ENCODE measurements at places on chromosomes 7 and 10.
A peak's percentile ranks its signal among the peaks of the same experiment; 100 is the strongest.

DNA sequence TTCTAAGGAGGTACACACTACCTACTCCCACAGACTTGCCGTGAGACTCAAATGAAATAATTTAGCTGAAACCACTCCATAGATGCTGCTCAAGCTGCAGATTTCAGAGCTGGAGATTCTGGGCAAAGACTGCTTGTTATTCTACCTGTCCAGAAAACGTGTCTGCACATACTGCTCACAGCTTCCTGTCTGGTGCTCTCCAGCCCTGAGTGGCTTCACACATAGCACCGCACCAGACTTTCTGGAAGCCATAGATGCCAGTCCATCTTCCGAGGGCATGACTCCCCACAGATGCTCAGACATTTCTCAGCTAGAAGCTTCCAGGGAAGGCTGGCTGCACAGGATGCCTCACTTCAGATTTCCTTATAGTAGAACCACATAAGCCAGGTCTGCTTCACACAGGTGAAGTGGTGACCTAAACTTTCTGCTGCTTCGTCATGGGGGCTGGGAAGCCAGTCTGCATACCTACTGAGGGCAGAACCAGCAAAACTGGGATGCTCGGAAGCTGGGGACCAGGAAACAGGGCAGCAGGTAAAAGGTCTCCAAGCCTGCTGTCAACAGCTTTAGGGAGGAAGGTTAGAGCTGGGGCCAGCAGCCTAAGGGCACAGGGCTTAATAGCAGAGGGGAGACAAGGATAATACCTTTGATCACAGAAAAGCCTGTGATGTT is 18.2 kb downstream of the CCDC6 start:
- DNase-seq = no peak

GRCh38 chr10:8404721-8405120 is 350.2 kb downstream of the GATA3 start:
- no peak for DNase-seq

DNA sequence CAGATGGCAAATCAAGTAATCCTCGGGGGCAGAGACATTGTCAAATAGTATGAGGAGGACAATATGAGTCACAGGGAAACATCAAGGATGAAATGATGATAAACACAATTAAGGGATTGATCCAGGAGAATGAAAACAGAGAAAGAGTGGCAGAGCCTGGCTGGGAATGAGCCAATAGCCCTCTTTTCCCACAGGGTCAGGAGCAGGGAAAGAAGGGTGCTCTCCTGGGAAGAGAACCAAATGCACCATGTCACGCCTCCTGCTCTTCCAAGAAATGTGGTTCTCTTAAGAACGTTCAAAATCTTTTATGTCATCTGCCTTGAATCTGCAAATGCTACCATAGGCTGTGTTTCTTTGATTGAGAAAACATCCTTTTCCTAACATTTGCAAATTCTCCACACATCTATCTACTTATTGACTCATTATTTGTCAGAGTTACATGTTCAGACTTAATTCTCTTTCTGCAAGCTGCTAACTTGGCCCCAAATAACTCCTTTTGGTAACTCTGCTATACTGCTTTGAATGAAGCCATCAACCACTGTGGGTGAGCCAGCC is 50.6 kb downstream of the HIPK2 start:
- peak; percentile 49 for DNase-seq

DNA sequence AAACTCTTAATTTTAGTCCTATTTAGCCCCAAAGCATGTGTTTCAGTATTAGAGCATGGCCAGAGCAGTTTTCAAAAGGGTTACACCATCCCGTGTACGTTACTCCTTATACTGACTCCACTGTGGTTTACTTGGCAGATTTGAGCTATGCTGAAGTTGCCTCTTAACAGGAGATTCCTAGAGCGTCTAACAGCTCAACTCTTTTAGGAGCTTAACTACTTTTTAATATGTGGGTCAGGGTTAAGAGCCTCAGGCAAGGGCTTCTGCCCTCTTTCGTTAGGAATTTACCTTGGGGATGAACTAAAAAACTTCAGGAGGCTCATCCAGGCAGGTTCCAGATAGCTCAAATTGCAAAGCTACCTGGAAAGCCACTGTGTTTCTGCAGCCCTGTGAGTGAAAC is 674.8 kb upstream of the C7orf33 start:
- no peak for DNase-seq

DNA sequence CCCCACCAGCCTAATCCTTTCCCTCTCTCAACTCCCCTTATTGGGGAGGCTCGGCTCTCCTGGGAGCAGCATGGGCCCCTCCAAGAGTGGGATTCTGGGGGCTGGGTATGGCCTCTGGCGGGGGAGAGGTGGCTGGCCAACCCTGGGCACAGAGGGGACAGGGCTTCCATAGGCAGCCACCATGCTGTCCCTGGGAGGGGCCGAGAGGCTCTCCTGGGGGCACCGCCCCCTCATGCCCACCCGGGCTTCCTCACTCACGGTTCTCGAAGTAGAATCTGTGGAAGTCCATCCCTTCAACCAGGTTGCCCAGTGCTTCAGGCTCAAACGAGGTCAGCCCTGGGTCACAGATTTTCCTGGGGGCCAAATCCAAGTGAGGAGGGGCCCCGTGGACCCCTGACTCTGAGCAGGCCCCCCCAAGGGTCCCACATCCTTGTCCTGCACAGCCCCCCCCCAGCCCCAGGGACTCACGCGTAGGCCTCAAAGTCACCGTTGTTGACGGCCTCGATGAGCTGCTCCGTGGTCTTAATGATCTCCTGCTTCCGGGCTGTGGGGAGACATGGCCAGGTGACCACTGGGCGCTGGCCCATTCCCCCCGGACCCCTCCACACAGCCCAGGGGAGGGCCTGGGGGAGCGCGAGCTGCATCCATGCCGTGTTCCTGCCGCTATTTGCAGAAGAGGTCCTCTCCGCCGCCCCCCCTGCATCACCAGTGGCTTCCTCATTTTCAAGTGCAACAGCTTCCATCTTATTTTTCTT is 19.8 kb downstream of the YKT6 start:
- DNase-seq = no peak

DNA sequence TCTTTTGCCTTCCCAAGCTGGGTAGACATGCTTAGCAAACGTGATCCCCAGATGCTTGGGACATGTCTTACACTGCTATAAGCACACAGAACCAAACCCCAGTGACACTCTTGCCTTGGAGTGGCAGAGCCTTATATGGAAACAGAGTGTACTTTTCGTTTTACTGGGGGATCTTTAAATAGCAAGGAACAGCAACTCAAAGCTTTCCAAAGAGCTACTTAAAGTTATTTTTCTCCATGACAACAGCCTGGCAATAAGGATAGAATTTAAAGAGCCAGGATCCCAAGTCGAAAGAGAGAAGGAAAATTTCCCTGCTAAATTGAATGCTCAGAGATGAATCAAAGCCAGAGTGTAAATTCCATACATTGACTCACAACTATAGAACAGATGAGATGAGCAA is 67.8 kb downstream of the ZNF365 start:
- no peak for DNase-seq

GRCh38 chr10:119139464-119140067 is 25.9 kb downstream of the SFXN4 start:
- DNase-seq = peak; percentile 38

DNA sequence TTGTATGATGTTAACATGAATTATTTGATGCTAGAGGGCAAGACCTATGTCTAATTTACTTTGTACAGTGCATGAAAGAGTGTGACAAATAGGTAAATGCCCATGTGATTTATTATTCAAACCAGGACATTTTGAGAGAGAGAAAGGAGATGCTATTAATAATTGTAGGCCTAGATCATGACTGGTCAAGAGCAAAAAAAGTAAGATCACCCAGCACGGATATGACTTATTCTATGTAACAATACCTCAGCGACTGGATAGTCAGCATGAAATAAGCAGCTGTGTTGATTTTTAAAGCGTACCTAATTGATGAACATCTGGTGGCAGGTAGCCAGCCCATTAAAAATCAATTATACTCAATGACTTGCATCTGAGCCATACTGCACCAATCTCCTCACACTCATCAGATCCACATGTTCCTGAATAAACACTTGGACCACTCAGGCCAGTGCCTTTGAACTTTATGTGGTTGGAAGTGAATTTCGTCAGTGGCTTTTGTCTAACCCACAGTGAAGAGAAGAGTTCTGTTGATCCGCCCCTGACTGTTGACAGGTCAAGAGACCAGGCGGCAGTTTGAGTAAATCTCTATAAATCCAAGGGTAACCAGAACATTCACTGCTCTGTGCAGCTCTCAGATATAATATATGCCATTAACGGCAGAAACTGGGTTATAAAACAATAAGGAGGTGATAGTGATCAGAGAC is 435.3 kb downstream of the MDFIC start:
- no peak for DNase-seq

DNA sequence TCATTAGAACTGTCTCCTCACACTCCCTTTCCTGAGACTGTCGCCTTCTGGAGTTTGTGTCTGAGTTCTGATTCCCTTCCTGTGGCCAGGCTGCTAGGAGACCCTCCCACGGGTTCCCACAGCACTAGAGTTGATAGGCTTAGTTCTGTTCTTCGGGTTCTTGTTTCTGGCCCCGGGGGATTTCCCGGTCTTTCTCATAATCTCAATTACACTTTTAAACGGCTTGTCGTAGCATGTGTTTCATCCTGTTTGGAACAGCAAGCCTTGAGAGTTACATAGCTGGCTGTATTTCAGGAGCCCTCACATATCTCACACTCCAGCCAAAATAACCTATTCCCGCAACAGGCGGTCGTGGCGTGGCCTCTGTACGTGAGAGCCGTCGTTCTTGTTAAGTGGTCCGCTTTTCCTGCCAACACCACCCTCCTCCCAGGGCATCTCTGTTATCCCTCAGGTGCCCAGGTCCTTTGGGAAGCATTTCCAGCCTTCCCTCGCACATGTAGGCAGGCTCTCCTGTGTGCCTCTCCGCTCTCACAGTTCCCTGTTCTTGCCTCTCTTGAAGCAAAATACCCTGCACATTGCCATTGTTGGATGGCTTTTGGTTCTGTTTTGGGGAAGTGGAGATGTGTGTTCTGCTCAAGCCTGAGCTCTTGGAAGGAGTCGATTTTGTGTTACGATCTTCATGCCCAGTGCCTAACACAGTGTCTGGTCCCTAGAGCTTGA is 46.0 kb downstream of the CDC123 start:
- peak; percentile 55 for DNase-seq

DNA sequence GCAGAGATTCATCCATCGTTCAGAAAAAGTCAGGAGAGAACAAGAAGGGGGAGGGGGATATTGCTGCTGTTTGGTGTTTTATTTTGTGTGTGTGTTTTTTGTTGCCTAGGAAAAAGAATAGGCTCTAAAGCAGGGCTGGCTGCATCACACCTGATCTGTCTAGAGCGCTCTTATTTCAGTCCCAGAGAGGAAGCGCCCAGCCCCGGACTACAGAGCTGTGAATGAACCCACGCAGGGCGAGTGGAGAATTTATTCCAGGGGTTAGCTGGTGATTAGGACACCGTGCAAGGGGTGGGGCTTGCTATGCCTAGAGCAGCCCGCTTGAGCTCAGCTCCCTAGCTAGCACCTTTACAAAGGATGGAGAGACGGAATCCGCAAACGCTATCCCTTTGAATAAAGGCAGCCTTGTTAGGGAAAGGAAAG is 621 bp upstream of the FAM13C start:
- peak; percentile 34 for DNase-seq

GRCh38 chr10:84943541-84943940 is 615.2 kb downstream of the CCSER2 start:
- no peak for DNase-seq

DNA sequence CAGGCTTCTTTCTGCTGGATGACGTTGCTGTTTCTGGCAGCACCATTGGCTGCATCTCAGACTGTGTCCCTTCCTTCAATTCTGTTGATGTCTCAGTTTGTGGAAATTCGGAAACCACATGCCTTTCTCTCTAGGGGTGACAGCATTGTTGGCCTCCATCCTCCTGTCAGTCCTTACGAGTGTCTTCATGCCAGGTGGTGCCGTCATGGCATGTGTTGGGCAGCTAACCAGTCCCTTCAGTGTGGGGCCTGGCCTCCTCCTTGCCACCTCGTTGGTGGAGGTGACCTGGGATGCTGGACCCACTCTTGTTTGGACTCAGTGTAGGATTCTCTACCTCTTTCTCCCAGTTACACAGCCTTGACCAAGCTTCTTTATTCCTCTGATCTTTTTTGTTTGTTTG is 111.6 kb upstream of the INSYN2A start:
- DNase-seq = no peak

DNA sequence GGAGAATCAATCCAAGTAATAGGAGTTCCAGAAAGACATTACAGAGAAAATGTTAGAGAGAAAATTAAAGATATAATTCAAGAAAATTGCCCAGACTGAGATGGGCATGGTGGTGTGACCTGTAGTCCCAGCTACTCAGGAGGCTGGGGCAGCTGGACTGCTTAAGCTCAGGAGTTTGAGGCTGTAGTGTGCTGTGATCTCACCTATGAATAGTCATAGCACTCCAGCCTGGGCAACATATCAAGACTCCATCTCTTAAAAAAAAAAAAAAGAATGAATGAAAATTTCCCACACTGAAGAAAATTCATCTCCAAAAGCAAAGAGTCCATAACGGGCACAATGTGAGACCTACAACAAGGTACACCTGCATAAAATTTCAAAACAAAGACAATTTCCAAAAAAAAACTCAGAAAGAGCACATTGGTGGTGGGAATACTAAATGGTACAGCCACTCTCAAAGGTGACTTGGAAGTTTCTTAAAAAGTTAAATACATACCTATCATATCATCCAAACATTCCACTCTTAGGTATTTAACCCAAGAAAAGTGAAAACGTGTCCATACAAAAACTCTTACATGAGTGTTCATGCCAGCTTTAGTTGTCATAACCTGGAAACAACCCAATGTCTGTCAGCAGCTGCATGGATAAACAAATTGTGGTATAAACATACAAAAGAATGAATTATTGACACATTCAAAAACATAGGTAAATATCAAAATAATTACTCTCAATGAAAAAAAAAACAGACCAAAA is 6.9 kb upstream of the RGS10 start:
- DNase-seq = no peak

Measured in iris pigment epithelial cell (primary cell).